Endothelial cell of umbilical vein (primary cell): ENCODE measurements at places on chromosomes 3 and 15. TPM values are rescaled to one million over a fixed set of nuclear protein-coding genes. Genes with fewer than 3 reads are reported as not detected.

DNA sequence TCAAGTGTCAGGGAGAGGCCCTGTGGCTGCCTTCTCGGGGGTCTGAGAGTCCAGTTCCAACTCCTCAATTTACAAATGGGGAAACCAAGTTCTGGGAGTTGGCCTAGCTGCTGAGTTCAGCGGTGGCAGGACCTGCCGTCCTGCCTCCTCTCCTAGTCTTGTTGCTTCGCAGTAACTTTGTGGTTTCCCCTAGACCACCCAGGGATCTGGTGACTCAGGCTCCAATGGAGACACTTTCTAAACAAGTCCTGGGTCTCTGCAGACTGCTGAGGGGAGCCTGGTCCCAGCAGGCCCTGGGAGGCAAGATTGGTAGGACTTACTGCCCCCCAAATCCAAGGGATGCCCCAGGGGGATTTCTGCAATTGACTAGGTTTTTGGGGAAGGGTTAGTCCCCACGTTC, 83.6 kb downstream of the SMAD6 start:
- H3K4me3 ChIP-seq, result no peak overlapping the region
- H3K27me3 ChIP-seq, result no peaks in the 10 kb centered on the region

The CCDC39 gene
- not detected in 2 replicates for polyA plus RNA-seq

The TGM4 gene
- 0.11 and 0.16 TPM in 2 replicates for polyA plus RNA-seq

DNA sequence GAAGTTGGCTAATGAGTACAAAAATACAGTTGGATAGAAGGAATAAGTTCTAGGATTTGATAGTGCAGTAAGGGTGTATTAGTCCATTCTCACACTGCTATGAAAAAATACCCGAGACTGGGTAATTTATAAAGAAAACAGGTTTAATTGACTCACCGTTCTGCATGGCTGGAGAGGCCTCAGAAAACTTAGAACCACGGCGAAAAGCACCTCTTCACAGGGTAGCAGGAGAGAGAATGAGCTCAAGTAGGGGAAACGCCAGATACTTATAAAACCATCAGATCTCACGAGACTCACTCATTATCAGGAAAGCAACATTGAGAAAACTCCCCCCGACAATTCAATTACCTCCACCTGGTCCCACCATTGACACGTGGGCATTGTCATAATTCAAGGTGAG, 483.3 kb downstream of the TUSC7 start:
- DNase-seq, result no peak
- H3K4me3 ChIP-seq, result no peak overlapping the region
- H3K4me1 ChIP-seq, result no peaks in the 10 kb centered on the region
- H3K36me3 ChIP-seq, result no peaks in the 10 kb centered on the region
- no peak overlapping the region for H3K27ac ChIP-seq
- H3K27me3 ChIP-seq, result no peaks in the 10 kb centered on the region

DNA sequence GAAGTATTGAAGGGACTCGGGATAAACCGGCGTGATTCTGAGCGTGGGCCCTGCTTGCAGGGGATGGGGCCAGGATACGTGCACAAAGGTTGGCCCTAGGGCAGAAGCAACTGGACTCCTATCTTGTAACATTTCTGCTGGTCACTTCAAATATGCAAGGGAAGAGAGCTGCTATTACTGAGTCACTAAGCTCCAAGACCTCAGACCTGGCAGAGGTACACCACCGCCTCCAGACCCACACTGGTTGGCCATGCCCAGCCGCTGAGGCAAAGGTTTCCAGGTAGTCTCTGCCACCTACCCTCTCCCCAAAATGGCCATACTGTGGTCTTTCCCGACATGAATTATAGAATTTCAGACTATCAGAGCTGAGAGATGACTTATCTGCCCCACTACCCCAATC, 13.4 kb upstream of the STRA6 start:
- H3K27ac ChIP-seq, result no peak overlapping the region
- no peaks in the 10 kb centered on the region for H3K4me1 ChIP-seq
- H3K36me3 ChIP-seq, result no peaks in the 10 kb centered on the region
- no peak for DNase-seq
- no peak overlapping the region for H3K4me3 ChIP-seq
- peaks cover 4% of the 10 kb centered on the region for H3K27me3 ChIP-seq

GRCh38 chr15:30941520-30941919, 37.8 kb downstream of the FAN1 start:
- H3K27ac ChIP-seq, result no peak overlapping the region
- peaks cover 39% of the 10 kb centered on the region for H3K36me3 ChIP-seq
- H3K27me3 ChIP-seq, result no peaks in the 10 kb centered on the region
- no peak overlapping the region for H3K4me3 ChIP-seq
- H3K4me1 ChIP-seq, result no peaks in the 10 kb centered on the region
- no peak for DNase-seq

The IQCF5 gene
- polyA plus RNA-seq, result not detected in 2 replicates

The HIGD2B gene
- not detected in 2 replicates for polyA plus RNA-seq

The SAMMSON gene
- polyA plus RNA-seq, result not detected in 2 replicates

- DNase-seq, result peak; percentile 16
- no peaks in the 10 kb centered on the region for H3K4me1 ChIP-seq
- H3K36me3 ChIP-seq, result no peaks in the 10 kb centered on the region
- no peak overlapping the region for H3K4me3 ChIP-seq
Measured at GRCh38 chr3:40691452-40691861, 166.7 kb downstream of the ZNF621 start.

- H3K27ac ChIP-seq, result no peak overlapping the region
- H3K36me3 ChIP-seq, result no peaks in the 10 kb centered on the region
- no peaks in the 10 kb centered on the region for H3K27me3 ChIP-seq
- no peak overlapping the region for H3K4me3 ChIP-seq
- no peaks in the 10 kb centered on the region for H3K4me1 ChIP-seq
Measured at GRCh38 chr3:47762233-47762632, 19.5 kb downstream of the SMARCC1 start.

The OXNAD1 gene
- 4.1 and 5.5 TPM in 2 replicates for polyA plus RNA-seq

DNA sequence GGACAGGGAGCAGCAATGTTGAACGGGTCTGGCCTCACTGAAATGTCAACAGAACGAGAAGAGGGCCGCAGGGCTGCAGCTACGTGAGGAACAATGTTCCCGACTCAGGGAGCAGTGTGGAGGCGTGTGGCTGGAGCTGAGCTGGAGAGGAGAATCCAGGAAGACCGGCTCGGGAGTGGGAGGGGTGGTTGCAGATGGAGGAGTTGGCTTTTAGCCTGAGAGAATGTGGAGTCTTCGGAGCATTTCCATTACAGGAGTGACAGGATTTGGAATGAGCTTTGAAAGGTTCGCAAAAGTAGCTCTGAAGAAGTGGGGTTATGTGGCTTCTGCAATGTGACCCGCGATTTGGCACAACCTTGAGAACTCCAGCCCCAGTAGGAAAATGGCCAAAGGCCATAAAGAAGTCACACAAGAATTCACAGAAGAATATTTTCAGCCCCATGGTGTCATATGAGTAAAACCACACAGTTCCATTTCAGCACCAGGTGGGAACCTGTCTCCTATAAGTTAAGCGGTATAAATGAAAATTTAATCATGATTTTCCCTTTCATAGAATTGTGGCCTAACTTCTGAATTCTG, 78.8 kb upstream of the NSMCE3 start:
- no peaks in the 10 kb centered on the region for H3K4me1 ChIP-seq
- H3K36me3 ChIP-seq, result no peaks in the 10 kb centered on the region
- DNase-seq, result no peak
- no peak overlapping the region for H3K4me3 ChIP-seq

The SH2D7 gene
- polyA plus RNA-seq, result not detected in 2 replicates

The GOLGA6D gene
- polyA plus RNA-seq, result not detected in 2 replicates

The TMEM212 gene
- 0.14 TPM in 1 of 2 replicates, not detected in the other for polyA plus RNA-seq

GRCh38 chr15:60580650-60581376, 101.9 kb upstream of the ICE2 start:
- H3K4me1 ChIP-seq, result peaks cover 7% of the 10 kb centered on the region
- no peak overlapping the region for H3K27ac ChIP-seq
- no peak for DNase-seq
- H3K36me3 ChIP-seq, result no peaks in the 10 kb centered on the region
- no peak overlapping the region for H3K4me3 ChIP-seq

The CHRM5 gene
- polyA plus RNA-seq, result 0.03 TPM in 1 of 2 replicates, not detected in the other

The TTLL13 gene
- polyA plus RNA-seq, result 0.04 and 0.05 TPM in 2 replicates

- no peak overlapping the region for H3K27ac ChIP-seq
- DNase-seq, result no peak
- H3K4me3 ChIP-seq, result no peak overlapping the region
- H3K27me3 ChIP-seq, result no peaks in the 10 kb centered on the region
- no peaks in the 10 kb centered on the region for H3K36me3 ChIP-seq
- H3K4me1 ChIP-seq, result no peaks in the 10 kb centered on the region
Measured at GRCh38 chr15:58484791-58485600, 53.2 kb downstream of the LIPC start.

The SLC24A5 gene
- not detected in 2 replicates for polyA plus RNA-seq

GRCh38 chr3:63471781-63472180, 180.7 kb upstream of the SNTN start:
- no peaks in the 10 kb centered on the region for H3K36me3 ChIP-seq
- no peak overlapping the region for H3K27ac ChIP-seq
- DNase-seq, result no peak
- no peak overlapping the region for H3K4me3 ChIP-seq
- no peaks in the 10 kb centered on the region for H3K27me3 ChIP-seq
- no peaks in the 10 kb centered on the region for H3K4me1 ChIP-seq

DNA sequence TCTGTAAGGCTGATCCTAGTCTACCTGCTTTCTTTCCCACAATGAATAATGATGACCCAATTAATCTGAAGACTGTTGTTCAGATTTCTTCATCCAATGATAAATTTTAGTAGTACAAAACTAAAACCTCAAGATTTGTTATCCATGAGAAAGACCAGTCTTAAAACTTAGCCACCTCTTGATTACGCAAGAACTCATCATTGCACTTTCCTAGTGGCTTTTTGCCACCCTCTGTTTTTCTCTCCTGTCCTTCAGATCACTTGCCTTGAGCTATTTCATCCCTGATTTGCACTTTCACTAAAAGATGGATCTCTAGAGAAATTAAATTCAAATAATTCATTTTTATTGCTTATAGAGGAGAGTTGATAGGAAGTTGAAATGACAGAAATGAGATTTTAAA, 142.7 kb upstream of the RBMS3 start:
- no peak for DNase-seq
- no peak overlapping the region for H3K4me3 ChIP-seq
- no peaks in the 10 kb centered on the region for H3K27me3 ChIP-seq
- no peaks in the 10 kb centered on the region for H3K36me3 ChIP-seq
- H3K27ac ChIP-seq, result no peak overlapping the region

- no peaks in the 10 kb centered on the region for H3K36me3 ChIP-seq
- H3K4me1 ChIP-seq, result no peaks in the 10 kb centered on the region
- H3K27me3 ChIP-seq, result no peaks in the 10 kb centered on the region
- H3K4me3 ChIP-seq, result no peak overlapping the region
Measured at GRCh38 chr15:28942046-28942445, 56.3 kb downstream of the APBA2 start.

GRCh38 chr15:92033314-92033713, 179.8 kb downstream of the SLCO3A1 start:
- H3K27ac ChIP-seq, result no peak overlapping the region
- no peaks in the 10 kb centered on the region for H3K27me3 ChIP-seq
- no peak for DNase-seq
- H3K4me1 ChIP-seq, result no peaks in the 10 kb centered on the region

GRCh38 chr3:158790901-158791589, 10.8 kb upstream of the MFSD1 start:
- no peak overlapping the region for H3K4me3 ChIP-seq
- H3K27me3 ChIP-seq, result no peaks in the 10 kb centered on the region
- H3K4me1 ChIP-seq, result peaks cover 8% of the 10 kb centered on the region
- DNase-seq, result peak; percentile 71
- no peak overlapping the region for H3K27ac ChIP-seq
- H3K36me3 ChIP-seq, result no peaks in the 10 kb centered on the region

The MESP1 gene
- polyA plus RNA-seq, result 0.68 and 1.0 TPM in 2 replicates

GRCh38 chr3:145939431-145939830, 221.6 kb downstream of the PLOD2 start:
- no peaks in the 10 kb centered on the region for H3K4me1 ChIP-seq
- no peaks in the 10 kb centered on the region for H3K27me3 ChIP-seq

DNA sequence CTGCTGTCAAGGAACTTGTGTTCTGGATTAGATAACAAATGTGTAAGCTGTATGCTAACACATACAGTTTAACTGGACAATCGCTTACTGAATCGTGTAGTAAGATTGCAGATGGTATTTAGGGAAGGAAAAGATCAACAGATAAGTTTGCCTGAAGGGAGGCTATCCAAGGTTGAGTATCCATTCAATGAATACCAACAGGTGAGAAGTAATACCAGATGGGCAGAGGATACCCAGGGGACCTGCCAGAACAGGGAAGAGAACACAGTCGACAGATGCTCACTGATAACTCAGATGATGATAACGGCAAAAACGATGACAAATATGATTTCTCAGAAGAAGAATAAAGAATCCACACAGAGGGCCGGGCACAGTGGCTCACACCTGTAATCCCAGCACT, 3.2 kb upstream of the UACA start:
- DNase-seq, result no peak
- H3K27me3 ChIP-seq, result no peaks in the 10 kb centered on the region
- H3K4me1 ChIP-seq, result peaks cover 40% of the 10 kb centered on the region
- no peak overlapping the region for H3K27ac ChIP-seq
- no peaks in the 10 kb centered on the region for H3K36me3 ChIP-seq

The FETUB gene
- polyA plus RNA-seq, result not detected in 2 replicates

DNA sequence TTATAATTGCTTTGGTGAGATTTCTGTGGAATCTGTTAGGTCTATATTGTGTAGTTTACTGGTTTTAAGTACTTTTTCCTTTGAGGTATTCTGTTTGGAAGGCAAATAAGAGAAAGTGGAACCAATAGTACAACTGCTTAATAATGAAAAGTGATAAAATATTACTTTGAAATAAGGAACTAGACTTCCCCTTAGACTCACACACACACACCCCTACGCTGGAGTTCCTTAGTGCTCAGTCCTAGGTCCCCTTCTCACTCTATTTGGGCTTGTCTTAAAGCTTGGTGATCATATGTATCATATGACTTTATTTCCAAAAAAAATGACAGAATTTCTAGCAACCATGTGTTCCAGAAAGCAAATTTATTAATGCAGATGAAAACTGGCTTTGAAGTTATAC, 494.0 kb upstream of the TGFBR2 start:
- DNase-seq, result no peak
- H3K36me3 ChIP-seq, result no peaks in the 10 kb centered on the region
- H3K4me3 ChIP-seq, result no peak overlapping the region
- peaks cover 2% of the 10 kb centered on the region for H3K27me3 ChIP-seq

- H3K4me1 ChIP-seq, result no peaks in the 10 kb centered on the region
- DNase-seq, result peak; percentile 8
- no peaks in the 10 kb centered on the region for H3K27me3 ChIP-seq
- H3K36me3 ChIP-seq, result no peaks in the 10 kb centered on the region
- no peak overlapping the region for H3K27ac ChIP-seq
- no peak overlapping the region for H3K4me3 ChIP-seq
Measured at GRCh38 chr3:139187154-139187553, 142.5 kb upstream of the PRR23C start.

- H3K36me3 ChIP-seq, result no peaks in the 10 kb centered on the region
- no peak overlapping the region for H3K4me3 ChIP-seq
- DNase-seq, result no peak
- no peak overlapping the region for H3K27ac ChIP-seq
- no peaks in the 10 kb centered on the region for H3K4me1 ChIP-seq
Measured at GRCh38 chr3:184783319-184783718, 28.6 kb upstream of the VPS8 start.

The BCL2A1 gene
- polyA plus RNA-seq, result not detected in 2 replicates

GRCh38 chr15:27414168-27414870, 443.3 kb downstream of the GABRG3 start:
- H3K27ac ChIP-seq, result no peak overlapping the region
- H3K36me3 ChIP-seq, result no peaks in the 10 kb centered on the region
- no peak overlapping the region for H3K4me3 ChIP-seq
- no peaks in the 10 kb centered on the region for H3K27me3 ChIP-seq

The CCR4 gene
- polyA plus RNA-seq, result not detected in 2 replicates

GRCh38 chr3:120461416-120461815, 10.6 kb upstream of the FSTL1 start:
- H3K27me3 ChIP-seq, result no peaks in the 10 kb centered on the region
- H3K4me3 ChIP-seq, result no peak overlapping the region
- peaks cover 4% of the 10 kb centered on the region for H3K4me1 ChIP-seq
- no peaks in the 10 kb centered on the region for H3K36me3 ChIP-seq
